Stimulated activated CD8-positive, alpha-beta memory T cell treated with anti-CD3 and anti-CD28 coated beads, Interleukin-4, amount 100 ng/mL, for 4 hours (primary cell): ENCODE measurements at places on chromosomes 12 and 14.

DNA sequence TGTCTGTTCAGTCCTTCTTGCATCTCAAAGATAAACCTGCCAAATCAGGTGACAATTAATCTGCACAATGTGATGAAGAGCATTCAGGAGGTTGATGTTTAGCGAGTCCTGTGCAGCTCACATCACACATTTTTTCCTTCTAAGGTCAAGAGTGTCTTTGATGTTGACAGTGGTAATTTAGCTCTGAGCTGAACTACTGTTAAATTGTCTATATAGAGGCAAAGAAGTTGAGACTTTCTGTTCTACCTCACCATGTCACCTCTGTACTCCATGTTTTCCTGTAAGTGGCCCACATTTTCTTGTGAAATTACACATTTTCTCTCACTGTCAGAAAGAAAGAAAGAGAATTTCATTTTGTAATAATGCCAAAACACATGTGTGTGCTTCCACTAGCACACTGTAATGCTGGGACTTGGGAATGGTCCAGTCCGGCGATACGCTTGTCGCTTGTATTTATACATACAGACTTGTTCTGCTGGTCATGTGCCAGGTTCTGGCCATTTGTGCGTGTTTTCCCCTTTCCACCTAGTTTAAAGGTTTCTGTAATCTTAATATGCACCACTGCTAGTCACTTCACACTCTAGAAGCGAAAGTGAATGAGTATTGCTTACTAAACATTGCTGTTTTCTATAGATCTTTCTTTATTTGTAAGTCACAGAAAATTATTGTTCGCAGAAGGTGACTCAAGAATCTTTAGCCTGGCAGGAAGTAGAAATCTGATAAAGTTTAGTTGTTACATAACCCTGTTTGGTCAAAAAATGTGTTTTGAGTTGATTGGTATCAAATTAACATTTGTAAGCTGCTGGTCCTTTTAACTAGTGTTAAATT, 328.9 kb downstream of the TMTC2 start:
- DNase-seq: no peak

- no peak for DNase-seq
Observed at GRCh38 chr12:43556057-43556456, 4.1 kb upstream of the ADAMTS20 start.

DNA sequence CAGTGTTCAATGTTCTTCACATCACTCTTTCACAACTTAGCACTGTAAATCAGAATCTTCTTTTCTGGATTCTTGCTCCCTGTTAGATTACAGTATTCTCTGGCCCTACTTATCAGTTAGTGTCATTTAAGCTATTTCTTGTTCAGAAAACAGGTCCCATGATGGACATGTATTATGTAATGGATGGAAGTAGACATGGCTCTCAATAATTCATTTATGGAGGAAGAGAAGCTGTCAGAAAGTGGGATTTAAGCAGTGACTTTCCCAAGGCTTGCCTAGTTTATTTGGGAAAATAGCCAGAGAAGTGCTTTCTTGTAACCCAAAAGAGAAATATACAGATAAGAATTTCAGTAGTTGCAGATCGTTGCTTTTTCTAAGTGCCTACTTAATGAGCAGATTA, 1.6 kb downstream of the ERC1 start:
- DNase-seq: no peak

GRCh38 chr14:52531481-52531880, 20.8 kb downstream of the TXNDC16 start:
- no peak for DNase-seq

DNA sequence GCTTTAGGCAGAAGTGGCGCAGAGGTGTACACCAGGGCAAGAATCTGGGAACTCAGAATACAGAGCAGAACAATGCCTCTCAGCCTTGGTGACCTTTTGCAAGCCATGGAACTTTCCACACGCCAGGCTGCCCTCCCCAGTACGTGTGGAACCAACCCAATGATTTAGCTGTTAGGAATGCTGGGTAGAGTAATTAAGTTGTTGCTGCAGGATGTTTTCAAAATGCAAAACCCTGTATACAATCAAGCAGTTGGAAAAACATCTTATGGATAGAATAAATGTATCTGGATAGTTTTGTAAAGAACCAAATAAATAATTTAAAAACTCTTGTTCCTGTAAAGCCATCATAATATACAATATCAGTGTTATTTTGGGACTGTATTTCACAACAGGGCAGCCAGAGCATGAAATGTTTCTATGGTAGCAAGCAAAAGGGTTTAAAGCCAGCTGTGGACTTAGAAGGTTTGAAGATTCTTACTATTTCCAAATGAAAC, 19.4 kb downstream of the PPP1R36 start:
- DNase-seq: no peak

DNA sequence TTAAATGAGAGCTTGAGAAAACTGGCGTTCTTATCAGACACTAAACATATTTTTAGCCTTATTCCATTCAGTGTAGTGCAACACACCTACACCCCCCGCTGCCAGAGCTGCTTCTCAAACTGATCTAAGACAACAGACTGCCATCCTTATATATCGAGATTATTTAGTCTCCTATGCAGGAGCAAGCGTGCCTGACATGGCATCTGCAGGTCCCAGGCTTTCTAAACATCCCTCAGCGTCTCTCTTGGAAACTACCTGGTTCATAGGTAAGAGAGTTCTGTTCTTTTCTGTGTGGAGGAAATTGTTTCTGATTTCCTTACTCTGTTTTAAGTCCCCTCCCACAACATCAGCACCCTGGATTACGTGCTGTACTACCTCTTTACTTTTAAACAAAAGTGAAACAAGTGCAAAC, 117.1 kb upstream of the PTPRB start:
- no peak for DNase-seq

- DNase-seq: no peak
Observed at GRCh38 chr14:90060965-90061684, 669 bp upstream of the KCNK13 start.

GRCh38 chr14:104873380-104874055, 8.4 kb downstream of the CEP170B start:
- DNase-seq: no peak

DNA sequence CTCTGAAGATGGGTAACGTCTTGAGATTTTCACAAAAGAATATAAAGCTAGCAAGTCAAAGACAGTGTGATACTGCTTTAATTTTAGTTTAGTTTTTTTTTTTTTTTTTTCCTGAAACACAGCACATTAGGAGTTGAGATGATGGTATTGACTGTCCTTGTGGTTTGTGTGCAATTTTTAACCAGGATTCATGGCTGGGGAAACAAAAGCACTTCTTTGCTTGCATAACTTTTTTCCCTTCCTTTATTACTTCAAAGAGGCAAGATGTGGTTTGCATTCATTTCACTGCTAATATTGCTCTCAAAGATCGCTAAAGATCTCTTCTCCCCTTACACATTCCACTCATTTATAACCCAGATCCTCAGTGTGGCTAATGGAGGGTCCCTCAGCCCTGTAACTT, 157.1 kb upstream of the PZP start:
- DNase-seq: no peak

- no peak for DNase-seq
Observed at GRCh38 chr12:88299567-88300101, 157.5 kb downstream of the TMTC3 start.

GRCh38 chr14:97264516-97265230, 467.5 kb downstream of the VRK1 start:
- no peak for DNase-seq

GRCh38 chr14:100017553-100017952, 47.7 kb upstream of the EVL start:
- no peak for DNase-seq

DNA sequence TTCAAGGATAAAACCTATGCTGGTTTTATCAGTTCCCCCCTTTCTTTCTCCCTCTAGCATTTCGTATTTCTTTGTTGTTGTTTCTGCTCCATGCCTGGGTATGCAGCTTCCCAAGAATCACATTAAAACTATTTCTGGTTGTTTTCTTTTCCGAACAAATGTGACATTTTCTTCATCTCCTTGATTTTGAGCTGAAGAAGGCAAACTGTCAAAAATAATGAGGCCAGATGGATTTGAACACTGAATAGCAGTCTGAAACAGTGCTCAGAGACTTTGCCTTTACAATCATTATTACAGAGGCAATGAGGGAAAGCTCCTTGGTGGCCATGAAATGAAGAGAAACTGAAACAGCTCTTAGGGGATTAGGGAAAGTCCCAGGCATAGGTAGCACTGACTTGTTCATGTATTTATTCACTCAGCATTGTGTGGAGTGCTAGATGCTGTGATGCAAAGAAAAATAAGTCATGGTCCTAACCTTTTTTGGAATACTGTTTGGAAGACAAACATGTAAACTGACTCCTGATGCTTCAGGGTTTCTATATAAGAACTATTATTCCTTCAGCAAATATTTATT, 319.5 kb downstream of the FUT8 start:
- no peak for DNase-seq

- DNase-seq: no peak
Observed at GRCh38 chr12:85152311-85152729, 116.2 kb downstream of the LRRIQ1 start.

- no peak for DNase-seq
Observed at GRCh38 chr12:99627459-99627858, 20.1 kb upstream of the GARIN6 start.

- DNase-seq: no peak
Observed at GRCh38 chr12:61998791-61999190, 261.4 kb upstream of the USP15 start.

DNA sequence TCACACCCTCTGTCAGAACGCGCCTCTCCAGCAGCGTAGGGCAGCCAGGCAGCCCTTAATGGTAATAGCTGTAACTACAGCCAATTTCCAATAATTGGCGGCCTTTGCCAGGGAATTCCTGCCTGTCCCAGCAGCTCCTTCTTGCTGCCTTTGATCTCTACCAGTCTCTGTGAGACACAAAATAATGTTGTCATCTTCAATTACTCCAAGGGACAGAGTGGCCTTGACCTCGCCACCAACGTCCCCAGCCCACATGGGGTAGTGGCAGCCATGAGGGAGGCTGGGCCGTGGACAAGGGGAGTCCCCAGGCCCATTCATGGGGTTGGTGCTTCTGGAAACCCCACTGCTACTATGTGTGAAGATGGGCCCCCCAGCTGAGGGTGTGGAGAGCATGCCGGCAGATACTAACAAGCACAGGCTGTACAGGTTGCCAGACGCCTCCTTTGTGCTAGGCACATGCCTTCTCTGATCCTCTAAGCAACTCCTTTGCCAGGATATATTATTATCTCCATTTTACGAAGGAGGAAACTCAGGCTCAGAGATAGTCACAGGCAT, 17.4 kb upstream of the CLMN start:
- DNase-seq: no peak

- no peak for DNase-seq
Observed at GRCh38 chr12:94180558-94181296, 32.4 kb downstream of the PLXNC1 start.

DNA sequence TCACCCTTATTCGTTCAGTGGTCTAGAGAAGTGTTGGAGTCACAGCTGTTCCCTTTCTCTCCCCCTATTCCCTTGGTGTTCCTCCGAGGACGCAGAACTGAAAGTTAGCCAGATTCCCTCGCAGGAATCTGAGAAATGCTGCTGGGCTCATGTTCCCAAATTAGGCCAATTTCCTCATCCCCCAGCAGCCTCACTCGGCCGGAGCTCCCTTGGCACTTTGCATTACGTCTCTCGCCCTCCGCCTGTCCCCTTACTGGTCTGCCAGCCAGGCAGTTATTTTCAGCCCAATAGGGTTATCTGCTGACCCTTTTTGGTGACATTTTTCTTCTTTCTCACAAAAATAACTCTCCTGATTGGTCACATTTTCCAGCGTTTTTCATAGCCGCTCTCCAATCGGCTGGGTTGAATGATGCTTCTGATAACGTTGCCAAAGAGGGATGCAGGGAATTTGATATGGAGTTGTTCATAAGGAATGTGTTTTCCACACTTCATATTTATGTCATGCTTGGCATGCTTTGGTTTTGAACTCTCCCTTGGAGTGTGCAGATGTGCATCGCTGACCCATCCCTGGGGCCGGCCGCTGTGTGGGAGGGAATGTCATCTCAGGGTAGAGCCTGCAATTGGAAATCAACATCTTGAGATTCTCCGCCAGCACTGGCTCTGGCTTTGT, 9.9 kb downstream of the IFT43 start:
- DNase-seq: no peak

DNA sequence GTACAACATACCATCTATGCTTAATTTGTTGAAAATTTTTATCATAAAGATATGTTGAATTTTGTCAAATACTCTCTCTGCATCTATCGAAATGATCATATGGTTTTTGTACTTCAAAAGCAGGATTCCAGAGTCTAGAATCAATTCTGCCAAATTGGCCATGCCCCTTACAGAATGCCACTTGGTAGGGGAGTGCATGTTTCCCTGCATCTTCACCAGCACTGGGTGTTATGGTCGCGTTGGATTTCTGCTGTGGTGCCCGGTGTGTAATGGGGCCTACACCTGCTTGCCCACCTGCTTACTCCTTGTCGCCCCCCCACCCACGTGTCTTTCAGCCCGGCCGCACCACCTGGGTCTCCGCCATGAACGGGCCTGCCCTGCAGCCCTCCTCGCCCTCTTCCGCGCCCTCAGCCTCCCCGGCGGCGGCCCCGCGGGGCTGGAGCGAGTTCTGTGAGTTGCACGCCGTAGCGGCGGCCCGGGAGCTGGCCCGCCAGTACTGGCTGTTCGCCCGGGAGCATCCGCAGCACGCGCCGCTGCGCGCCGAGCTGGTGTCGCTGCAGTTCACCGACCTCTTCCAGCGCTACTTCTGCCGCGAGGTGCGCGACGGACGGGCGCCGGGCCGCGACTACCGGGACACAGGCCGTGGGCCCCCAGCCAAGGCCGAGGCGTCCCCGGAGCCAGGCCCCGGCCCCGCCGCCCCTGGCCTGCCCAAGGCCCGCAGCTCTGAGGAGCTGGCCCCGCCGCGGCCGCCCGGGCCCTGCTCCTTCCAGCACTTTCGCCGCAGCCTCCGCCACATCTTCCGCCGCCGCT, 12.3 kb downstream of the SH2B3 start:
- DNase-seq: no peak

DNA sequence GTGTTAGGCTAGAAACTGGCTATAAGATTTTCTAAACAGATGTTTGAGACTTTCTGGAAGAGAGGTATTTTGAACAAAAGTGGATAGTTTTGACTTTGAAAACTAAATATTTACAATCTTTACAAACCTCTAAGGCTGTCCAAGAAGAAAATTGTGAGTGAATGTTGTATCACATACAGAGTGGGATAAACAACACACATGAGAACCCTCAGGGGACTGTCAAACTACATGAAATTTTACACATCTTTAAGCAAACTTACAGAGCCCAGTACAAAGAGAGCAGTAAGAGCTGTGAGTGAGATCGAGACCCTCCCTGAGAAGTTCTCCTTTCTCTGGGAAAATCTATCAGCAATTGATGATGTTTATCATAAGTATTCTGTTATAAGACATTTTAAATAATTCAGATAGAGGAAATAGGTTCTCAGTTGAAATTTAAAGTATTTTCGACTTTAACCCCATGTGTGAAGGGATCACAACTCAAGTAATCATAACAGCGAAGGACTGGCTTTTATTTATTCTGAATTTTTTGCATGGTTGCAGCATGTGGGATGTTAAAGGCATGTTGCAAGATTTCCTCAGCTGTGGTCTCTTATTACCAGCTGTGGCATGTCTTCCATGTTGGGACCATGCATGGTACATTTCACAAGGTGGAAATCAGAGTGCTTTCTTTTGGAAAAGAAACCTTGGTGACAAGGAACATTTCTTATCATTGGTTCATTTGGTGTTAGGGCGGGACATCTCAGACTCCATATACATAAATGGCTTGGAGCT, 264.0 kb upstream of the PRICKLE1 start:
- DNase-seq: no peak

GRCh38 chr14:75452324-75452723, 24.5 kb downstream of the JDP2 start:
- no peak for DNase-seq

- DNase-seq: no peak
Observed at GRCh38 chr12:110024051-110024450, 24.3 kb downstream of the C12orf76 start.

- no peak for DNase-seq
Observed at GRCh38 chr12:34392741-34393085, 370.4 kb downstream of the ALG10 start.
